ENCODE measurements at places on chromosomes 4 and X. TPM values are rescaled to one million over a fixed set of nuclear protein-coding genes. Genes with fewer than 3 reads are reported as not detected.

PPP1R2C gene
- total RNA-seq: not detected

GRCh38 chrX:17459008-17459611, 84.1 kb downstream of the NHS start:
- peaks cover 3% of the 10 kb centered on the region for H3K4me1 ChIP-seq
- no peak overlapping the region for H3K4me3 ChIP-seq
- no peak for DNase-seq
- H3K27me3 ChIP-seq: no peaks in the 10 kb centered on the region
- H3K36me3 ChIP-seq: no peaks in the 10 kb centered on the region

GRCh38 chr4:122045533-122045932, 93.7 kb upstream of the TRPC3 start:
- H3K4me1 ChIP-seq: no peaks in the 10 kb centered on the region
- no peak overlapping the region for H3K4me3 ChIP-seq
- no peaks in the 10 kb centered on the region for H3K36me3 ChIP-seq
- H3K27ac ChIP-seq: no peak overlapping the region
- H3K27me3 ChIP-seq: no peaks in the 10 kb centered on the region

DNA sequence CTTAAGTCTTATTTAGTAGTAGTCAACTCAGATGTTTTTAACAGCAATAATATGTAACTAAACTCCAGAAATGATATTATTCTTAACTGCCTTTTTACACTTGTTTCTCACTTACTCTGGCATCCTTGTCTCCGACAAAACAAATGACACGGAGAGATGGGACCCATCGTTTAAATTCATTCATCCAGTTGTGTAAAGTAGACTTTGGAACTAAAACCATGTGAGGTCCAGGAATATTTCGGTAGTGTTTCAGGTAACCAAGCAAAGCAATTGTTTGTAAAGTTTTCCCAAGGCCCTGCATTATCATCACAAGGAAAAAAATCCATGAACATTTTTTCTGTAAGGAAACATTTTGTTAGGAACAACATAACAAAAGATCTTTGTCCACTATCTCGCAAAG, 11.6 kb downstream of the SMARCA1 start:
- no peak overlapping the region for H3K4me3 ChIP-seq
- H3K27ac ChIP-seq: no peak overlapping the region
- no peaks in the 10 kb centered on the region for H3K27me3 ChIP-seq
- H3K4me1 ChIP-seq: no peaks in the 10 kb centered on the region
- H3K36me3 ChIP-seq: no peaks in the 10 kb centered on the region
- DNase-seq: no peak

SULT1B1 gene
- total RNA-seq: not detected

- H3K27me3 ChIP-seq: no peaks in the 10 kb centered on the region
- no peak for DNase-seq
- no peaks in the 10 kb centered on the region for H3K36me3 ChIP-seq
- H3K4me1 ChIP-seq: no peaks in the 10 kb centered on the region
Measured at GRCh38 chrX:39788521-39788920, 309.2 kb downstream of the BCOR start.

GRCh38 chrX:37867536-37868153, 20.3 kb upstream of the DYNLT3 start:
- H3K27ac ChIP-seq: no peak overlapping the region
- H3K27me3 ChIP-seq: no peaks in the 10 kb centered on the region
- no peaks in the 10 kb centered on the region for H3K36me3 ChIP-seq
- H3K4me1 ChIP-seq: no peaks in the 10 kb centered on the region
- DNase-seq: no peak

DNA sequence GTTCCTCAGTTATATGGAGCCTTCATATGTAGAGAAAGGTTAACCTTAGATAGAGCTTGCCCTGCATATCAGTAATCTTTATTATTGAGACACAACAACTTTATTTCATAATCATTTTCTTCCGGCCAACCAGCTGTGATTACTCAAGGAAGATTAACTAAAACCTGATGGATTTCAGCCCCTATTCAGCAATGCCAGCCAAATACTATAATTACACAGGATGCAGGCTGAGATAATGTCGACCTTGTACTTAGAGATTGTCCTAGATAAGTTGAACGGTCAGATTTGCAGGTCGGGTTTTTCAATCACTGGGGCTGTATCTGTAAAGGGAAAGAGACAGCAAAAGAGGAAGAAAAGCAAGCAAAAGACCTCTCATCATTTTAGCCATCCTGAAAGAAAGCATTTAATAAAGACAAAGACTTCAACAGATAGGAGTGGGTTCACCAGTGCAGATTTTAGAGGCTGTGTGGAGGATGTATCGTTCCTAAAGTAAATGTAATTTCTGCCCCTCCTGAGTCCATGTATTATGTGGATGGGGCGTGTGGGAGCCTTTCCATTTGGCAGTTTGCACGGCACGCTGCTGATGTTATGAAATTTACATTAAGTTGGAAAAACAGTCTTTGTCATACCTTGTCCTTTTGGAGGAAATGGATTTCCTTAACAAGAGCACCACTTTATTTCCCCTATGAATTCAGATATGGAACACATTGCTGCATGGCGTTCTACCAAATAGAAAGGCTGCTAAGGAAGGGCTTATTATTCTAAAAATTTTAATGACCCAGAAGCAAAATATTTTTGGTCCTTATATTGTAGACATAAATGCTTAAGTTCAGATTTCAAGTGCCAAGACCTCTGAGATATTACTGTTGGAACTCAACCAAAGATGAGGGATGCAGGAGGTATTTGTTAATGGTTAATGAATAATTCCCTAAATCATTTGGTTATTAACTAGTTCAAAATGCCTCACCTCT, 496.7 kb downstream of the SPRY1 start:
- DNase-seq: no peak
- no peaks in the 10 kb centered on the region for H3K4me1 ChIP-seq
- no peak overlapping the region for H3K27ac ChIP-seq
- no peaks in the 10 kb centered on the region for H3K27me3 ChIP-seq
- H3K4me3 ChIP-seq: no peak overlapping the region
- H3K36me3 ChIP-seq: no peaks in the 10 kb centered on the region

HHIP gene
- 0.84 TPM for total RNA-seq

DNA sequence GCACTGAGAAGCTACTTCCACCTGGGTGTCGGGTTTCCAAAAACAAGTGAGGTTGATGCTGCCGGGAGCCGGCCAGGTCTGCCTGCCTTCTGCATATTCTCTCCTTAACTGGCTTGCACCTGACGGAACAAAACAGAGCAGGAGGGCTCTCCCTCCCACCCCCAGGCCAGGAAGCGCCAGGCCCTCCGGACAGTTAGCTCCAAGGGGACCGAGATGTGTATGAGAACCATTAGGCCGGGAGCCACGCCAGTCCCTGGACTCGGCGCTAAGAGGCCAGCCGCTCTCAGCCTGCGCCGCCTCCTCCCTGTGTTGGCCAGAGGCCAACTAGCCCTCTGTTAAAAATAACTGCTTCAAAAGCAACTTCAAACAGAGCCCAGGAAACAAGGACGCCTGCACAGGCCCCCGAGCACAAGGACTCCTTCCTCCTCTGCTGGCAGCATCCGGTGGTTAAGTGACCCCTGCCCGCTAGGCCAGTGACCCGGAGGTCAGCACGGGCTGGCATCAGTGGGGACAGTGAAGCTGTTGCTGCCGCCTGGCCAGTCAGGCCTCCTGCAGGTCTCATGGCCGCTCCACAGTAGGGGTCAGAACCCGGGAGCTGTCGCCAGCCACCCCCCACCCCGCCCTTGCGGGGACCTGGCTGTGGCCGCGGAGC, 107.9 kb downstream of the ABLIM2 start:
- no peaks in the 10 kb centered on the region for H3K36me3 ChIP-seq
- H3K27ac ChIP-seq: peak overlapping the region; percentile 86
- H3K4me1 ChIP-seq: peaks cover 36% of the 10 kb centered on the region
- no peak overlapping the region for H3K4me3 ChIP-seq
- H3K27me3 ChIP-seq: no peaks in the 10 kb centered on the region
- peak; percentile 65 for DNase-seq

DNA sequence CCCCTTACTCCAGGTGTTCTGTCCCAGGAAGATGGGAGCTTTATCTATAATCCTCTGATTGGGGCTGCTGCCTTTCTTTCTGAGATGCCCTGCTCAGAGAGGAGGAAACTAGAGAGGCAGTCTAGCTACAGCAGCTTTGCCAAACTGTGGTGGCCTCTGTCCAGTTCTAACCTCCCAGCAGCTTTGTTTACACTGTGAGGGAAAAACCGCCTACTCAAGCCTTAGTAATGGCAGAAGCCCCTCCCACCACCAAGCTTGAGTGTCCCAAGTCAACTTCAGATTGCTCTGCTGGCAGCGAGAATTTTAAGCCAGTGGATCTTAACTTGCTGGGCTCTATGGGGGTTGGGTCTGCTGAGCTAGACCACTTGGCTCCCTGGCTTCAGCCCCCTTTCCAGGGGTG, 394.9 kb upstream of the PABPC5 start:
- no peaks in the 10 kb centered on the region for H3K4me1 ChIP-seq
- no peak overlapping the region for H3K4me3 ChIP-seq
- no peaks in the 10 kb centered on the region for H3K36me3 ChIP-seq
- no peak for DNase-seq

GRCh38 chr4:85883180-85883579, 408.2 kb downstream of the ARHGAP24 start:
- no peaks in the 10 kb centered on the region for H3K27me3 ChIP-seq
- no peak for DNase-seq
- H3K27ac ChIP-seq: no peak overlapping the region
- H3K4me1 ChIP-seq: peaks cover 4% of the 10 kb centered on the region

- H3K36me3 ChIP-seq: no peaks in the 10 kb centered on the region
- peak overlapping the region; percentile 52 for H3K27ac ChIP-seq
- no peaks in the 10 kb centered on the region for H3K27me3 ChIP-seq
- H3K4me1 ChIP-seq: no peaks in the 10 kb centered on the region
- no peak for DNase-seq
Measured at GRCh38 chrX:16770970-16771482, 15.2 kb upstream of the TXLNG start.

SOX3 gene
- 38.9 TPM for total RNA-seq

- H3K27ac ChIP-seq: no peak overlapping the region
- no peak overlapping the region for H3K4me3 ChIP-seq
- H3K27me3 ChIP-seq: no peaks in the 10 kb centered on the region
- no peaks in the 10 kb centered on the region for H3K36me3 ChIP-seq
- H3K4me1 ChIP-seq: peaks cover 31% of the 10 kb centered on the region
- DNase-seq: no peak
Measured at GRCh38 chr4:153209410-153209809, 5.2 kb downstream of the TRIM2 start.

G3BP2 gene
- 378 TPM for total RNA-seq

SHOX gene
- total RNA-seq: not detected

- no peaks in the 10 kb centered on the region for H3K4me1 ChIP-seq
- no peaks in the 10 kb centered on the region for H3K36me3 ChIP-seq
Measured at GRCh38 chr4:37882665-37883296, 8.1 kb upstream of the TBC1D1 start.

GRCh38 chr4:156865451-156865850, 106.1 kb downstream of the PDGFC start:
- H3K27ac ChIP-seq: no peak overlapping the region
- no peaks in the 10 kb centered on the region for H3K36me3 ChIP-seq
- H3K27me3 ChIP-seq: no peaks in the 10 kb centered on the region
- H3K4me1 ChIP-seq: no peaks in the 10 kb centered on the region
- DNase-seq: no peak

GRCh38 chrX:29359276-29359675, 772.0 kb downstream of the IL1RAPL1 start:
- no peaks in the 10 kb centered on the region for H3K4me1 ChIP-seq
- no peak overlapping the region for H3K4me3 ChIP-seq
- no peak overlapping the region for H3K27ac ChIP-seq
- H3K27me3 ChIP-seq: no peaks in the 10 kb centered on the region
- DNase-seq: no peak

DNA sequence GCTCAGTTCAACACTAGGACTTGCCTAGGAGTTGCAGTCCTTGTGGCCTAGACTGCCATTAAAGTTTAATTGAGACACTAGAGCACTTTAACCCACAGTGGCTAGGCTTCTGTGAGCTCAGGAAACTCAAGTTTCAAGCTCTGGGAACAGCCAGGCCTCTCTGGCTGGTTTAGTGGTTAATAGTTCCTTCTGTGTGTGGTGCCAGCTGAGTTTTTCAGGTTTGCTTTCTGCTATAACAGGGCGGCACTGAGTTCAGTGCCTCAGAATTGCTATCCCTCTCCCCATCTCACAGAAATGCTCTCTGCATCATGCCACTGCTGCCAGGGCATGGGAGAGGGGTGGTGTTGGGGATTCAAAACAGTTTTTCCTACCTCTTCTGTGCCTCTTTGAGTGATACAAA, 15.9 kb downstream of the MMAA start:
- H3K4me1 ChIP-seq: peaks cover 5% of the 10 kb centered on the region
- H3K27ac ChIP-seq: no peak overlapping the region
- no peaks in the 10 kb centered on the region for H3K27me3 ChIP-seq
- DNase-seq: no peak

CT45A1 gene
- not detected for total RNA-seq

GRCh38 chr4:150939530-150939929, 75.6 kb downstream of the LRBA start:
- H3K4me1 ChIP-seq: peaks cover 3% of the 10 kb centered on the region
- DNase-seq: no peak
- no peaks in the 10 kb centered on the region for H3K27me3 ChIP-seq
- no peaks in the 10 kb centered on the region for H3K36me3 ChIP-seq
- H3K27ac ChIP-seq: no peak overlapping the region

- H3K27me3 ChIP-seq: no peaks in the 10 kb centered on the region
- no peaks in the 10 kb centered on the region for H3K36me3 ChIP-seq
- no peak overlapping the region for H3K27ac ChIP-seq
- H3K4me1 ChIP-seq: no peaks in the 10 kb centered on the region
Measured at GRCh38 chr4:148425327-148426110, 16.7 kb downstream of the NR3C2 start.

DNA sequence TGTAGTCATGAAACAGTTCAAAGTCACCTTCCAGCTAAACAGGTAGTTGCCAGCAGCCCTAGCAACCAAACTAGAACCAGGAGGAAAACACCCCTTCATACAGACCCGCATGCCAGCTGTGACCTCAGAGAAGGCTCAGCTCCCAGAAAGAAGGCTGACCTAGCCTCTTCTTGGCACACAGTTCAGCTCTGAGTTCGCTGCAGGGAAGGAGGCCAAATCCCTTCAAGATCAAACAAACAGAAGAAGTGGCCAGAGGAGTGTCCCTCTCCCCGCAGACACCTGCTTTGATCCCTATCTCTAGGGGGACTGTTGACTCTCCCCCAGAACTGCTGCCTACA, 56.0 kb downstream of the HADH start:
- no peaks in the 10 kb centered on the region for H3K27me3 ChIP-seq
- DNase-seq: no peak
- H3K4me3 ChIP-seq: no peak overlapping the region
- peaks cover 2% of the 10 kb centered on the region for H3K4me1 ChIP-seq
- no peaks in the 10 kb centered on the region for H3K36me3 ChIP-seq
- no peak overlapping the region for H3K27ac ChIP-seq

GRCh38 chr4:168618577-168619265, 121.9 kb downstream of the PALLD start:
- no peak overlapping the region for H3K27ac ChIP-seq
- DNase-seq: no peak
- no peak overlapping the region for H3K4me3 ChIP-seq

HELT gene
- total RNA-seq: 0.35 TPM

Measured in H1 (cell line).